Ovary (tissue), 10 donors: ENCODE measurements at places on chromosomes 7 and 10.

GRCh38 chr7:2554661-2555111 is 638 bp downstream of the BRAT1 start:
- no peak for DNase-seq

- DNase-seq: no peak
These were observed 14.6 kb downstream of the PARP12 start for GRCh38 chr7:140048138-140048537.

DNA sequence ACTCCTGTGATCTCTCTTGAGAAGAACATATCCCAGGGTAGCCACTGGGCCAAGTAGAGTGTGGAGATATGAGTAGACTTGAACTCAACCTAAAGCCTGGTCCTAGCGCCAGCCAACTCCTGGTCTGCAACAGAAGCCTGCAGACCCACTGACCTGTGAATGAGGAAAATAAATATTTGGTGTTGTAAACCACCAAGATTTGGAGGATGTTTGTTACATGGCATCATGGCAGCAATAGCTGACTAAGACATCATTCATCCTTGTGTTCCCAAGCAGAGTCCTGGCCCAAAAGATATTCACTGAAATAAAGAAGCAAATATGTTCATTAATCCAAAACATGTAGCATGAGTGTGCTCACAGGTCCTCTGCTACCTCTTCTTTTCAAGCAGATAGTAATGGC is 26.0 kb upstream of the CHST3 start:
- no peak for DNase-seq

DNA sequence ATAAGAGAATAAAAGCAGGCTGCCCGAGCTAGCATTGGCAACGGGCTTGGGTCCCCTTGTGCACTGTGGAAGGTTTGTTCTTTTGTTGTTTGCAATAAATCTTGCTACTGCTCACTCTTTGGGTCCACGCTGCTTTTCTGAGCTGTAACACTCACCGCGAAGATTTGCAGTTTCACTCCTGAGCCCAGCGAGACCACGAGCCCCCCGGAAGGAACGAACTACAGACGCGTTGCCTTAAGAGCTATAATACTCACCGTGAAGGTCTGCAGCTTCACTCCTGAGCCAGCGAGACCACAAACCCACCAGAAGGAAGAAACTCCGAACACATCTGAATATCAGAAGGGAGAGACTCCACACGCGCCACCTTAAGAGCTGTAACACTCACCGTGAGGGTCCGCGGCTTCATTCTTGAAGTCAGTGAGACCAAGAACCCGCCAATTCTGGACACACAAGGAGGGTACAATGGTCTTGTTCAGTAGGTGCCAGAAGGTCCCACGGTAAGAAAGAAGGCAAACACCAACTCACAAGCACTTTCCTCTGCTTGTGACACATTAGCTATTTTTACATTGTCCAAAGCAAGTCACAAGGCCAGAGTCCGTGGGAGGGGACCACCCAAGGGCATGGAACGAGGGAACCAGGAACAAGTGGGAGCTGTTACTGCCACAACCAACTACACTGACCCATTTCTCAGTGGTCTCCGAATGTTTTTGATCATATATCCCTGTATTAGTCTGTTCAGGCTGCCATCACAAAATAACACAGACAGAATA is 29.2 kb upstream of the CACUL1 start:
- no peak for DNase-seq

DNA sequence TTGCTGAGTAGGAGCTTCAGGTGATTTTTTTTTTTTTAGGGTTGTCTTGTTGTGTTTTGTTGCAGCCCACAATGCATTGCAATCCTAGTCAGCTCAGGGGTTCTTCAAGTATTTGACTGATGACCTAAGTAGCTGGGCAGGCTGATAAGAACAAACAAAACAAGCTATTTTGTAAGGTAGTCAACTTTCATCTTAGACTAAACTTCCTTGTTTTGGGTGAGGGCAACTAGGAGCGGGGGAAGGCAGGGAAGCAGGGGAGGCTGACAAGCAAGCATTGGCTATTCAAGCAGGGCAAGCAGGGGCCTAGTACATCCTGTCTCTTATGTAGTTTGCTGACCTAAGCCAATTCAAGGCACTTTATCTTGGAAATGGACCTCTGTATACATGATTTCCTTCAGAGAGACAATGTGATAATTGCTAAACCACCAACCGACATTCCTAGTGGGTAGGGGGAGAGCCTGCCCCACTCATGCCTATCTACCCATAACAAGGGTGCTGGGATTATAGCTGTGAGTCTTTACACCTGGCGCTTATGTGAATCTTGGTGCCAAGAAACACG is 163.3 kb upstream of the PRKCQ start:
- DNase-seq: no peak
